GM23338 (cell line): ENCODE measurements at places on chromosomes 2 and 18. TPM values are rescaled to one million over a fixed set of nuclear protein-coding genes. Genes with fewer than 3 reads are reported as not detected.

DNA sequence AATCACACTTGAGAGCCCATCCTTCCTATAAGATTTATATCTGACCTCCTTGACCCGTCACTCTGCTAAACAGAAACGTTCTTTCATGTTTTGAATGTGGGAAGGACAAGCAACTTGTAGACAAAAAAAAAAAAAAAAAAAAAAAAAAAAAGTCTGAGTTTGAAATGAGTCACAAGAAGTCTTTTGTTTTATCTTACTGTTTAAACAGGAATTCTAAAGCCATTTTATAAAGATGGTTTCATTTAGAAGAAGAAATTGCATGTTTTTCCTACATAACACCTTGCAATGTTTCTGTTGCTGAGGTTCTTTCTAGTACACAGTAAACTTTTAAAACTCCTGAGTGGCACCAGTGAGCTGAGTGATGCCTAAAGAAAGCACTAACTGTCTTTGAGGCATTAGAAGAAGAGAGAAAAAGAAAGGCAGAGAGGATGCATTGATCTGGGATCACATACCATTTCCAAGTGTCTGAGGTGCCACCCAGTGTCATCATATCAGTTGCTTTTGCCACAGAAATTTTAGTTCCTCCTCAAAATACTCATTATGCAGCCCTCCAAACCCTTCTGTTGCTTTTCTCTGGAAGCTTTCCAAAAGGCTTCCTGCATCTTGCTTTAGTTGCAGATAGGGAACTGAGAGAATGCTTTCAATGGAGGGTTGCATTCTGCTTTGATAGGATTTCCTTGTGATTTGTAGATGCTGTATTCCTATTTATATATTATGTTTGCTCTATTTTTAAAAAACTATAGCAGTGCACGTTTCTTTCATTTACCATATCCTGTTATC is 69.1 kb downstream of the ACVR2A start:
- DNase-seq = no peak

- DNase-seq = no peak
Measured at GRCh38 chr2:2707206-2707991, 376.3 kb upstream of the MYT1L start.

DNA sequence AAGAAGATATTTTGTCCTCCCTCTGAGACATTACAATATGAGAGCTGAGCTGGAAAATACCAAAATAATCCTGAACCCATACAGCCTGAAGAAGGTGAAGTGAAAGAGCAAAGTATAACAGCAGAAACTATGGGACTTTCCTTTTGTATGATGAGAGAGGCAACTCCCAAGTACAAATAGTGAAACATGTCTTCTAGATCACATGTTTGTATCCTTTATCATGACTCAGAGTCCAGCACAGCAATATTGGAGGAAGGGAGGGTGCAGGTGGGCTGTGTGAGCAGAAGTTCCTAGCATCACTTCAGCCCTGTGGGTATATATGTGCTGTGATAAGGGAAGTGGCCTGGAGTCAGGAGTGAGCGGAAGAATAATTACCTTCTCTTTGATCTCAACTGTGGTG is 265.6 kb upstream of the NRXN1 start:
- no peak for DNase-seq

- DNase-seq = no peak
Measured at GRCh38 chr2:55157474-55157884, 74.6 kb downstream of the CLHC1 start.

Gene CWC22
- total RNA-seq = 31.5 and 36.0 TPM in 2 replicates
